ENCODE measurements at places on chromosomes 7 and 10. TPM values are rescaled to one million over a fixed set of nuclear protein-coding genes. Genes with fewer than 3 reads are reported as not detected.

Gene C10orf143
- total RNA-seq = 5.0 TPM

DNA sequence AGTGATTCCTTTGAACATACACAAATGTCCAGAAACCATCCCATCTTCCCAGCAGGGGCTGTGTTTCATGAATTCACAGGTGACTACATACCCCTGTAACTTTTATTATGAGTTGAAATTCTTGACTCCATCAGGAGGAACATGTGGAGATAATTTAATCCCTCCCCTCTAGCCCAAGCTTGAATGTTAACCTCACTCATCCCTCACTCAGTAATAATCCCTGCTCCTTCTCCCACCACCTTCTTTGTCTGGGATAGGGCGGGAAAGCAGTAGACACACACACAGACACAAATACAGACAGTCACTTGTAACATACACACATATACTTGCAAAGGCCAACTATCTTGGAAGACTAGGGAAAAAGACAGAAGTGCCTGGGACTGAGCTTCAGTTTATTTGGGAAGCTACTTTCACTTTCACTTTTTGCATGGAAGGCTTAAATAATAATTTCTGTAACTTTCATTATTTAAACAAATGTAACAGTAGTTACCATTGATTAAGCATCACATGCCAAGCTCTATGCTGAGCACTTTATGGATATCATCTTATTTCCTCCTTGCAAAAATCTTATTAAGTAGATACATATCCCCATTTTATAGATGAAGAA lies 7.3 kb downstream of the AASS start:
- DNase-seq = no peak

DNA sequence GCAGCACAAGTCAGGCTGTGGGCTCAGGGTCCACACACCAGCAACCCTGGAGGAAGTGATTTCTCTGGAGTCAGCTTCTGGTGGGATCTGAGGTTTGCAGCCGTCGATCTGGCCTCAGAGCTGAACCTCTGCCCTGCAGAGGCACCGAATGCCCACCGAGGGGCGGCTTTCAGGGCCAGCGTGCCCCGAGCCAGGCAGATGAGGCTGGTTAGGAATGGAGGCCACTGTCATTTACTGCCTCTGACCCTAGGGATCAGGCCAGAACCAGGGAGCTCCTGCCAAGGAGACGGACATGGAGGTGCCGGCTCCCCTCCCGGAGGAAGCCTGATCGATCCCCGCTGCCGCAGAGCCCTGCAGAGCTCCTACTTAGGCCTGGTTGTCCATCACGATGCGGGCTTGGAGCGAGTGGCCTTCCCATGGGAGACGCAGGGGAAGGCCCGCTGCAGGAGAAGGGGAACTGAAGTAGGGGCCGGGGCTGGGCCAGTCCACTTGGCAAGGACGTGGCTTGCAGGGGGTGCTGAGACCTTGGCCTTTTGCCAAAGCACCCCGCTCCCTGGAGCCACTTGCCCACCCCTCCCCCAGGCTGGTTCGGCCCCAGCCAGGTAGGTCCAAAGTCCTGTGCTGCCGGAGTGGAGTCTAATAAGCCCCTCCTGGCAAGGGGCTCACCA lies 19.6 kb upstream of the ELFN1 start:
- no peak for DNase-seq

Gene TCTN3
- 15.4 TPM for total RNA-seq

DNA sequence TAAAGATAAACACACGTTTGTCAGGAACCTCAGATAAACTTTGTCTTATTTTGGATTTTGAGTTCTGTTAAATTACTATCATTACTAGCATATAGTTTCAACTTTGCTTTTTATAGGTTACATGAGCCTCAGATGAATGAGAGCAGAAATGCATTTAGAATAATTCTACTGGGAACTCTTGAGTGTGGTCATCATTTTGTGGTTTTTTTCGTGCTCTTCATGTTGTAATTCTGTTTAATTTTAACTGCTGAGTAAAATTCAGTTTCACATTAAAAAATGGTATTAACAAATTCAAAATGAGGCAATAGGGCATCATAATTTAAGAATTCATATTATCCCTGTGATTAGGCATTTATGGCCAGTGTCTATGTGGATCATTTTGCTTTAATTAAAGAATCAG lies 72.9 kb downstream of the GNAI1 start:
- DNase-seq = no peak

Gene SFRP5
- 19.9 TPM for total RNA-seq

Gene SPDYE2B
- not detected for total RNA-seq

Gene PLAC9
- 59.4 TPM for total RNA-seq

GRCh38 chr7:77209479-77210139 lies 10.0 kb upstream of the FGL2 start:
- DNase-seq = no peak

DNA sequence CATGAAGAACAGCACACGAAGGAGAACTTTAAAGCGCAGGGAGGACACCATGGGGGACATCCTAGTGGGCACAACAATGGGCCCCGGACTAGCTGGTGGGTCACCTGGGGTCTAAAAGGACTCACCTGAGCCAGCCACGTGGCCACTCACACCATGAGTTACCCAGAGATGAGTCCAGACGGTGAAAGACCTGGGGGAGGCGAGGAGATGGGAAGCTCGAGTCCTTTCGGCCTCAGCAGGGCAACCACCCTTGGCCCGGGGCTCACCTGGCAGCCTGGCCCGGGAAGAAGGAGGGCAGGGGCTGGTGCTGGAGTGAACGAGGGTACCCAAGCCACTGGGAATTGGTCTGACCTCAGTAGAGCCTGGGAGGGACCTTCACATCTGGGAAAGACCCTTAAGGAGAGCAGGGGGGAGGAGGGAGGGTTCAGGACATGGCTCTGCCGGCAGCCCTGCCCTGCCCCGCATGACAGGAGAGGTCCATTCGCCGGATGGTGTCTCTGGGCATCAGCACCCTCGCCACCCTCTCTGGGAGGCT lies 5.7 kb downstream of the GIGYF1 start:
- DNase-seq = no peak

Gene CRHR2
- total RNA-seq = not detected

GRCh38 chr10:78044699-78045098 lies 11.0 kb downstream of the RPS24 start:
- DNase-seq = no peak

DNA sequence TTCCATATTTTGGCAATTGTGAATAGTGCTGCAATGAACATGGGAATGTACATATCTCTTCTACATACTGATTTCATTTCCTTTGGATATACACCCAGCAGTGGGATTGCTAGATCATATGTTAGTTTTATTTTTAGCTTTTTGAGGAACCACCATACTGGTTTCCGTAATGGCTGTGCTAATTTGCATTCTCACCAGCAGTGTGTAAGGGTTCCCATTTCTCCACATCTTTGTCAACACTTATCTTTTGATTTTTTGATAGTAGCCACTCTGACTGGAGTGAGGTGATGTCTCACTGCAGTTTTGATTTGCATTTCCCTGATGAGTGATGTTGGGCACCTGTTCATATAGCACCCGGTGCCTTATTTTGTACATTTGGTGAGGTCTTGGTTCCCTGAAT lies 519.6 kb downstream of the REEP3 start:
- no peak for DNase-seq

- no peak for DNase-seq
These were observed 17.0 kb upstream of the SH3PXD2A start for GRCh38 chr10:103872137-103872931.

Measured in esophagus muscularis mucosa (tissue), 4 donors.